ENCODE measurements at places on chromosomes 12 and 14.

GRCh38 chr12:94254270-94254669 is 105.9 kb downstream of the PLXNC1 start:
- no peak for DNase-seq

DNA sequence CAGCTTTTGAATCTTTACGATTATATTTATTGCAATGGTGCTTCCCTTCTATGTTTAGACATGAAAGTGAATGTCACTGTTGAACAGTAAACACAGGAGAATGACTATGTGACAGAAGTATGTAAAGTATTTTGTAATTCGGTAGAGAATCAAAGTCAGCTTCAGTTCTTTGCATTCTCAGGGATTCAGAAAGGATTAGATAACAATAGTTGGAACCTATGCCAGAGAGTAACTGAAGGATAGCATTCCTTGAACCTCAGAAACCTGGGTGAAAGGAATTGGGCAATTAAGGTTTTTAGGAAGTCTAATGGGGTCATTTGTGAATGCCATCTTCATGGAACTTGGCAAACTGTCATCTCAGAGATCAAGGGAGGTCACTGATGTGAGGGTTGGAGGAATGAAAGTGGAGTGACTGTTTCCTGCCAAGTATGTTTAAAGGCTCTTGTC is 305.3 kb upstream of the DDHD1 start:
- no peak for DNase-seq

- DNase-seq = no peak
Measured at GRCh38 chr14:50335989-50336824, 24.1 kb downstream of the DMAC2L start.

DNA sequence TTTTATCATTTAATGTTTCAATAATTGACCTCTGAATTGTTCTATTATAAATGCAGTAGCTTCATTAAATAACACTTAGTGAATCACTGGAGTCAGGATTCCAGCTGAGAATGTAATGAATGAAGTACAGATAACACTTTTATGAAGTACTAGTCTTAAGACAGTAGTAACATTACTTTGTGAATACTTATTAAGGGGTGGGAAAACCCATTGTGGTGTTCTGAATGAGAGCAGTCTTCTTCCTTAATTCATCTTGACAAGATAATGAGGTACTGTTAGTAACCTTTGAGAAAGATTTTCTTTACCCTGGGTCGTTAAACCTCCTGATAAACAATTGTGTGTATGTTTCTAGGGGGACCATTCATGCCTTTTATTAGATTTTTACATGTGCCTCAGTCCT is 12.7 kb downstream of the NUP107 start:
- DNase-seq = no peak

GRCh38 chr12:50508970-50509663 is 4.3 kb downstream of the DIP2B start:
- DNase-seq = no peak

DNA sequence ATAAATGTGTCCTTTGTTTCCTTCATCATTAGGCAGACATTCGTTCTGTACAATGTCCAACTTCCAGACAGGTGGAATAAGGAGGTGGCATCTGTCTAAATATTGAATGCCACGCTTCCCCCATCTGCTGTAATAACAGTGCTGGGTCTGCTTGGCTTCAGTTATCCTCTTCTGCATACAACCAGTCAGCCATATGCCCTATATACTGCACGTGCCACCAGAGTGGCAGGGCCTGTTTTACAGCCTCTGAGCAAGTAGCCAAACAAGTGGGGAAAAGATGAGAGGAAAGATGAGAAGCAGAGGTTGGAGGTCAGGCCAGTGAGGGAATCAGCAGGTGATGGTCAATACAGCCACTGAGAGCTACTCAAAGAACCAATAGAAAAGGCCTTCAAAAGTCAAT is 55.4 kb downstream of the OTX2 start:
- DNase-seq = no peak

DNA sequence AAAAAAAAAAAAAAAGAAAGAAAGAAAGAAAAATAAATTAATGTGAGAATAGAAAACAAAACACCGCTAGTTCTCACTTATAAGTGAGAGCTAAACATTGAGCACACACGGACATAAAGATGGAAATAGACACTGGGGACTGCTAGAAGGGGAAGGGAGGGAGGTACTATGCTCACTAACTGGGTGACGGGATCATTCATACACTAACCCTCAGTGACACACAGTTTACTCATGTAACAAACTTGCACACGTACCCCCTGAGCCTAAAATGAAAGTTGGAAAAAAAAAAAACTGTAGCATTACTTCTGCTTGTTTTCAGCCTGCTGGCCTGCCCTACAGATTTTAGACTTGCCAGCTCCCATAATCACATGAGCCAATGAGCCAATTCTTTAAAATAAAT is 10.5 kb upstream of the PRMT5 start:
- no peak for DNase-seq

- DNase-seq = no peak
Measured at GRCh38 chr12:29710104-29710503, 73.6 kb downstream of the TMTC1 start.

GRCh38 chr14:101367421-101368261 is 193.7 kb upstream of the DIO3 start:
- DNase-seq = no peak

GRCh38 chr14:59126714-59127436 is 61.6 kb upstream of the DAAM1 start:
- DNase-seq = no peak

DNA sequence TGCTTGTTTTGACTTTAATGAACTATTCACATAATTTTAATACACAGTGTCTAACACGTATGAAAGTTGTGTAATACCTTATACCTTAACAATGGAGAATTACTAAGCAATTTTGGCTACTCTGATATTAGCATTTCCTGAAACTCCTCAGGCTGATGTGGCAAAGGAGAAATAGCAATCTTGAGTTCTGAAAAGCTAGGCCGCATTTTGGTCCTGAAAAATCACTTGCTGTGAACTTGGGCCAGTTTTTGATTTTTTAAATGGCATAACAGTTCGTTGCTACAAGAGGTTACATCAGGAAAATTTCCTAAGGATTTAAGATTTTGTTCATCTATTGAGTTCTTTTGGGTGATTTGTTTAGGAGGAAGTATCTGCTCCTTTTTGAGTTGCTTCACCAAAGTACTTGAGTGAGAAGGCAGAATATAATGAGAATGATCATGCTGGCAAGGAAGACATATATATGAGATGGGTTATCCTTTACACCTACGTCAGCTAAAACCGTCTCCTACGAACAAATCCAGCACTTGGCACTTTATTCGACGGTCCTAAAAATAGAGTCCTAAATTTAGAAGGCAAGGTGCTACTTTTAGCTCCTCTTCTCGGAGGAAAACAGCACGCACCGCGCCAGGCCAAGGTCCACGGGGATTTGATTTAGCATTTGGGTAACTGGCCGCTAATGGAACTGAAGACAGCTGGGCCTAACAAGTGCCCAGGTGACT is 32.2 kb downstream of the MIA2 start:
- no peak for DNase-seq

GRCh38 chr14:61511558-61511948 is 183.8 kb upstream of the HIF1A start:
- DNase-seq = no peak

- no peak for DNase-seq
Measured at GRCh38 chr12:112131686-112132085, 6.3 kb downstream of the TRAFD1 start.

- DNase-seq = no peak
Measured at GRCh38 chr12:7122811-7123769, 5.6 kb downstream of the RBP5 start.

DNA sequence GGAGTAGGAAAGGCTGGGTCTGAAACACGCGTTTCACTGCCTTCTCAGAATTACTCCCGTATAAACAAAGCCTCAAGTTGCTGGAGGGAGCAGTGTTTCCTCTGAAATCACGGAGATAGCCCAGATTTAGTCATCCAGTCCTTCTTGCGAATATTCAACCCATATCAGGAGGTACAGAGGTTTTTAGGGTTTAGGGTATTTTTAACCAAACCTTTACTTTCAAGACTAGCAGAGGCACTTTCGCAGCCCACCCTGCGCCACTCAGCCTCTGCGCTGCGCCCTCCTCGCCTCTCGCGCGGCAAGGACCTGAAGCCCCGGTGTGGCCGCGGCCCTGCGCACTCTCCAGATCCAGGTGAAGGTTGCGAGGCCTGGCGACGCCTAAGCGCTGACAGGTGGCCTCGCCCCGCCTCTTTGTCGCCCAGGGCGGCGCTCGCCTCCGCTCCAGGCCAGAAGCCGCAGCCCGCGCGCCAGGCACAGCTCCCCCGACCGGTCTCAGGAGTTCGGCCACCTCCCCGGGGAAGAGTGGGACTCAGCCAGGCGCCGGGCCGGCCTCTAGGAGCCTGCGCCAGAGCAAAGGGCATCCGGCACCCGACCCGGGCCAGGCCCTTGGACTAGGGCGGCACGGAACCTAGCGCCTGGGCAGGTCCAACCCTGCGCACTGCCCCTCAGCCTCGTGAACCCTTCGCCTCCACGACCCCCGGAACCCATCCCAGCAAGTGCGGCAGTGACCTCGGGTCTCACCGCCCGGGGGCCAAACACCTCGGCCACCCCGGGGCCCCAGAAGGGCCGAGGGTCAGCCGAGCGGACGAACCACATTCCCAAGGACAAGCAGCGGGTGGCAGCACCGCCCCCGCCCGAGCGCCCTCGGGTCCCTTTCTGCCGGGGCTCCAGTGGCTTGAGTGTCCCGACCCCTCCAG is 1.8 kb upstream of the SAMD4A start:
- DNase-seq = peak; percentile 21

DNA sequence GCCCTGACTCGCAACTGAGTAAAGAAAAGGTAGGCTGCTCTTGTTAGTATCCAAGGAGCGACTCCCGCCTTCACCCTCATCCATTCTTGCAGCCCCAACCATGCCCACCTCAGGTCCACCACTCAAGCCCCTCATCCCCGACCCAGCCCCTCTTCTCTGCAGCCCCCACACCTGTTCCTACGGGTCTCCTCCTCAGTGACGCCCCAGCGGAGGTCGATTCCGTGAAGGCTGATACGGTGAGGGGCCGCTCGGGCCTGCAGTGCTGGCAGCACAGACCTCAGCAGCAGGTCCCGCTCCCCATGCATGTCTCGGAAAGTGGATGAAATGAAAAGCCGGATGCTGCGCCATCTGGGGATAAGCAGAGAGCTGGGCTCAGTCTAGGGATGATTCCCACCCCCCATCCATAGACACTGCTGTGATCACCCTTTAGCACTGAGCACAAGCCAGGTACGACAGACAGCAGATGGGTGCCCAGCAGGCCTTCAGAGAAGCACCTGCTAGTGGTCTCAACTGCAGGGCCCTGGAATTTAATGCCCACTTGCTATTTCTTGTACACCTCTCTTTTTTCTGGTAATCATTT is 26.9 kb downstream of the TEP1 start:
- DNase-seq = no peak

DNA sequence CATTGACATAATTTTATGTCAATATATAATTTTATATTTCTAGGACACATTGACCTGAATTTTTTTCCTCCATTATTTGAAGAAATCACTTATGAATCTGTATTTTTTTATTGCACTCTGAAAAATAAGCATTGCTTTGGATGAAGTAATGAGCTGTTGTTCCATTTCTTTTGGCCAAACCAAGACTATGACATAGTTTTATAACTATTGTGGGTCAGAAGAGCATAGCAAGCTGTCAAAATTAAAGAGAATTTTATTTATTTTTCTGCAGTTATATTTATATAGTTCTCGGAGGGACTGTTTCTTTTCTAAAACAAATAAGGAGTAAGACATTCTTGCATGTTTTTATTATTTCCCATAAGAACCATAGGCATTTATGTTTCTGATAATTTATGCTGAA is 8.5 kb downstream of the C12orf75 start:
- no peak for DNase-seq

GRCh38 chr12:88946372-88946997 is 366.2 kb upstream of the KITLG start:
- no peak for DNase-seq

- DNase-seq = no peak
Measured at GRCh38 chr12:112116232-112117060, 7.9 kb upstream of the NAA25 start.

- DNase-seq = no peak
Measured at GRCh38 chr12:1424674-1425395, 169.5 kb downstream of the FBXL14 start.

- no peak for DNase-seq
Measured at GRCh38 chr14:58942516-58942915, 246.0 kb upstream of the DAAM1 start.

DNA sequence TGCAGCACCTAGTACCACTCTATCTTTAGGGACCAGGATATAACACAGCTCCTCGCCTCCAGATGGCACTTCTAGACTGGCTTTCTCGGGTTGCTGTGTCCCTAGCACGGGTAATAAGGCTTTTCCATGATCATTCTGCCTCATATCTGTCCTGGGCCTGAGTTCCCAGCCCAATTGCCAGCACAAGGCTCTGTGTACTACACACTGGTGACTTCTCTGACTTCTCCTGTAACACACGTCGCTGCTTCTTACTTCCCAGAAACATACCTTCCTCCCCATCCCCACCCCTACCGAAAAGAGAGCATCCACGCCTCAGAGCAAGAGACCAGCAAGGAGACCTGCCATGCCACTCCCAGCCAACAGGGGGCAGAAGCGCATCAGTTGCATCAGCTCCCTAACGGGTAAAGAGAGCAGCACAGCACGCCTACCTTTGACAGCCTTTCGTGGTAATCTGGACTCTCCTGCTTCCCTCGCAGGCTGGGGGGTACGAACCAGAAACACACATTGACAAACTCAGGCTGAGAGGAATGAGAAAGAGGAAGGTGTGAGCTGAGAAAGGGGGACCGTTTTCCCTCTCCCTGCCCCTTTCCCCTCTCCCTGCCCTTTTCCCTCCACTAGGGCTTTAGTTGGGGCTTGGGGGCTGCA is 21.2 kb upstream of the ZNF740 start:
- DNase-seq = peak; percentile 86

GRCh38 chr14:36625436-36625835 is 36.2 kb upstream of the PAX9 start:
- no peak for DNase-seq

- DNase-seq = no peak
Measured at GRCh38 chr14:101823511-101824120, 62.1 kb downstream of the PPP2R5C start.

GRCh38 chr12:946631-947030 is 2.9 kb downstream of the RAD52 start:
- DNase-seq = no peak

GRCh38 chr14:99361596-99362215 is 89.7 kb upstream of the BCL11B start:
- DNase-seq = no peak

- no peak for DNase-seq
Measured at GRCh38 chr12:131491916-131492490, 218.9 kb upstream of the SFSWAP start.

- no peak for DNase-seq
Measured at GRCh38 chr12:100371146-100371545, 14.3 kb downstream of the SLC17A8 start.

DNA sequence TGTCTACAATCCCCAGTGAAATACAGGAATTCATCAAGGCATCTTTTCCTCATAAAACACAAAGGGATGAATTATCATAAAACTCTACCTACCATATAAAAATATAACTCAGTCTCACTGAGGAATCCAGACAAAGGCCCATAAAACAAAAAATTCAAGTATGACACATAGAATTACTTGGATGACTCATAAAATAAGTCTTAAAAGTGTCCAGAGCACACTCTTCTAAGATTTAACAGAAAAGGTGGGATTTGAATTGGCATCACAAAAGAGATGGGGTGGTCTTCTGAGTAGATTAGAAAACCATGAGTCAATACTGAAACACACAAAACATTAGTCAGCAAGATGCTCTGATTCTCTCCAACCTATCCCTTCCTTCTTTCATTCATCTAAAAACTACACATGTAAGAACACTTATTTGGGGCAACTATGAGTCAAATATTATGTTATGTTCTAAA is 202.7 kb upstream of the GARIN6 start:
- no peak for DNase-seq

- no peak for DNase-seq
Measured at GRCh38 chr14:91817566-91818325, 49.6 kb downstream of the TC2N start.

All from activated T-helper 1 cell treated with anti-CD3 and anti-CD28 coated beads, Interleukin-2, amount 50 U/mL, for 16 hours (primary cell).